Mesenteric fat pad (tissue), 1 donor: ENCODE measurements at places on chromosomes 4 and X.

DNA sequence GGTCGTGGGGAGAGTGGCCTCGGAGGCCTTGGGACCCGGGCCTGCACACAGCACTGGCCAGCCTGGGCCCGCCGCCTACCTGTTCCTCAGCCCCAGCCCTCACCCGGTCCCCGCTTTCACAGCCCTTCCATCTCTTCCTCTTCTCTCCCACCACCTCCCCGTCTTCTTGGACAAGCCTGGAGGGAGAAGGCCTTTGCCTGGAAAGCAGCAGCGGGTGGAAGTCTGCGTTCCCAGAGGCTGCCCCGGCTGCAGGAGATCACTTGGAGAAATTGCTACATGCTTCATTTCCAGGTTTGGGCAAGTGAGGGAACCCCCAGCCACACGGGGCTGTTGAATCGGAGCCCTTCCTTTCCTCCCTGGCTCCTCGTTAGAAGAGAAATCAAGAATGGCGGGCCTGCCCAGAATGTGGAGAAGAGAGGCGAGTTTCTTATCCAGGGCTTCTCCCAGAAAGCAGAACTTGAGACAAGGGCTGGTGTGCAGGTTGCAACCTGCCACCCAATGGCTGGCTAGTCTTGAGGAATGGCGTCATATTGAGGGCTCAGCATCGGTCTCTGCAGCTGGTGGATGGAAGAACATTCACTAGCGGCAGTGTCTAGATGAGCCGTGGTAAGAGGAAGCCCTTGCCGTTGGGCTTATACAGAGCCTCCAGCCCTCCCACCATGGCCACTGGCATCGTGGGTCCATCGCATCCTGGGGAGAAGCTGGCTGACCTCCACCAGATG lies 1.2 kb upstream of the PDZD4 start:
- DNase-seq = no peak

DNA sequence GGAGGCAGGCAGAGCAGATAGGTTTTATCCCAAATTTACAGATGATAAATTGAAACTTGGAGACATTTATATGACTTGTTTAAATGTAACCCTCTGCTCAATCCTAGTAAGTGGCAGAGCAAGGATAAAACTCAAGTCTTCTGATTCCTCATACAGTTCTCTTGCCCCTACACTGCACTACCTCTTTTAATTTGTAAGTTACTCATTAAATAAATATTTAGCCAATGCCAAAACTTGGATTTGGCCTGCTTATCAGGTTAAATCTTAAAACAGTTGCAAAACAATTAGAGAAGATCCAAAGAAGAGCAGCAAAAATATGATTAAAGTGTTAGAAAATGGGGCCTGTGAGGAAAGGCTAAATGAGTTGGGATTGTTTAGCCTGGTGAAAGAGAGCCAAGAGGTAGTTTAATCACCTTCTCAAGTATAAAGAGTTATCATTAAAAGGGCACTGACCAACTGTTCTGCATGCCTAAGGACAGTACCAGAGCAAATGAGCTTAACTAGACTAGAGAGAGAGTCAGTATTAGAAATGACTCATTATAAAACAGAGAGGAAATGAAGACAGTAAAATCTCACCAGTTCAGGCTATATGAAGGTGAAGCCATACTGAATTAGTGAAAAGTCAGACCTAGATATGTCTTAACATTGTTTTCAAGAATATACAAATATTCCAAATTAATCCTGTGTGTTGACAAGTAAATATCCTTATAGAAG lies 146.3 kb downstream of the GRIA3 start:
- DNase-seq = no peak

- no peak for DNase-seq
Observed at GRCh38 chr4:10108391-10108790, 8.2 kb downstream of the WDR1 start.

DNA sequence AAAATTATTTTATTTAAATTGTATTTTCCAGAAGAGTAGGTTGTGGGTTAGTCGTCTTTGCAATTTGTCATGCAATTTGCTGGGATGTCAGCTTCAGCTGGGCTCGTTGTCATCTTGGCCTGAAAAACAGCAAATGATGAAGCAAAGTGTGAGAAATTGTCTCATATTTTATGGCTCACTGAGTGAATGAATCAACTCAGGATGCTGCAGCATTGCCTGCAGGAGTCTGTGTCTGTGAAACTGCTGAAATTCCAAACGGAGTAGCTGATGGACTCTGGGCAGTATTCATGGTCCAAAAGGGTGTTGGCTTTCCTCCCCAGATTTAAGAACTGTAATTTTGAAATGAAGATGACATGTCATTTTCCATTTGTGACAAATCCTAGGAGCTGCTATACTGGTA lies 37.2 kb downstream of the CXCL8 start:
- no peak for DNase-seq
